Hypothalamus (tissue), 51 donors: ENCODE measurements at places on chromosomes 12 and 14.

DNA sequence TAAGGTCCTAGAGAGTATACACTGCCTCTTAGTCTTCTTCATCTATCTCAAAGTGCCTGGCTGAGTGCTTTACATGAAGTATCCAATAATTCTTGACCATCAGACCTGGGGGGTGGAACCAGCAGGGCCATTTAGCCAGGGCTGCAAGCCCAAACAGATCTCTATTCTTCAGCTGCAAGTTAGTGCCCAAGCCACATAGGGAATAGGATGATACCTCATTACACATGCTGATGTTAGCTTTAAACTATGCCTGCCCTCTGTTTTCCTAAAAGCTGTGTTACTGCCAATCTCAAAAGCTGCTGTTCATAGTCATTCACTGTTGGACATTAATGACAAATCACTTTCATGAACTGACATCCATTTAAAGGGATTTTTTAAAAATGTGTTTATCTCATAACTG, 16.7 kb upstream of the IFNG start:
- DNase-seq: no peak

DNA sequence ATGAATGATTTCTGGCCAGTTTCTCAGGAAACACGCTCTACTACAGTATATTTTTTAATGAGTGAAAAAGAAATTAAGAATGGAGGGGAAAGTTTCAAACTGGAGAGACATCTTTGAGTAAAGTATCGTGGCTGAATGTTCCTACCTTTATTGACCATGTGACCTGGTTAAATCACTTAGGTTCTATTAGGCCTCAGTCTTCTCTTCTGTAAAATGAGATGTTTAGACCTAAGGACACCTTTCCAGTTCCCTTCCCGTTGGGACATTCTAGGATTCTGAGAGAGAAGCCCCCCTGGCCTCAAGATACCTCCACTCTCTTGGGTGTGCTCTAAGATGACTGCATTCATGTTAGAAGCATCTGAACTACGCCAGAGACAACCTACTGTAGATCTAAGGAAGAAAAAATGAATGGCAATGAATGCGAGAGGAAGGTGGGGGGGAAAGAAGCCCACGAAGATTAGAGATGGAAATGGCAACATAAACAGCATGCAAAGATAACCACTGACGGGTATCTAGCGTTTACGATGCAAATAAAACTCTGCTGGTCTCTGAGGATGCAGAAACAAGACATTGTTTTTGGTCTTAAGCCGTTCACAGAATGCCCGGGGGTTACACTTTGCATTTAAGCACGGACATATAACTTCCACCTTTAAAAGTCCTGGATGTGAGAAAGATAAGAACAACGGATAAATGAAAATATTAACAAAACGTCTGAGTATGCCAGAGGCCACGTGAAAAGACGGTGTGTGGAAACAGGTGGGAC, 599 bp upstream of the CPSF6 start:
- no peak for DNase-seq

DNA sequence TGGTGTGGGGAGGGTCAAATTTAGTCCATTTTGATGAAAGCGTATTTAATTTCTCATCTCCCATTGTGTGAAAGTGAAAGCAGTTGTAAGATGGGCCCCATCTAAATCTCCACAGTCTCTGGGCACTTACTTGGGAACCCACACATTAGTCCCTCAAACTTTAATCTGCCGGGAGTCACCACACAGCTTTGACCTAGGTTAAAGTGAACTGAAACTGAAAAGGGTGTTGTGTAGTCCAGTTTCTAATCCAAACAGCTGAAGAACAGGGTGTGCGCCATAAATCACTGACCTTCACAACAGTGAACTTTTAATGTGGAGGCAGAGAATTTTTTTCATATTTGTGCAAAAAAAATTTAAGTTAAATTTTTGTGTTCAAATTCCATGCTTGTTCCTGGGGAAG, 48.4 kb upstream of the PTPRO start:
- DNase-seq: no peak

DNA sequence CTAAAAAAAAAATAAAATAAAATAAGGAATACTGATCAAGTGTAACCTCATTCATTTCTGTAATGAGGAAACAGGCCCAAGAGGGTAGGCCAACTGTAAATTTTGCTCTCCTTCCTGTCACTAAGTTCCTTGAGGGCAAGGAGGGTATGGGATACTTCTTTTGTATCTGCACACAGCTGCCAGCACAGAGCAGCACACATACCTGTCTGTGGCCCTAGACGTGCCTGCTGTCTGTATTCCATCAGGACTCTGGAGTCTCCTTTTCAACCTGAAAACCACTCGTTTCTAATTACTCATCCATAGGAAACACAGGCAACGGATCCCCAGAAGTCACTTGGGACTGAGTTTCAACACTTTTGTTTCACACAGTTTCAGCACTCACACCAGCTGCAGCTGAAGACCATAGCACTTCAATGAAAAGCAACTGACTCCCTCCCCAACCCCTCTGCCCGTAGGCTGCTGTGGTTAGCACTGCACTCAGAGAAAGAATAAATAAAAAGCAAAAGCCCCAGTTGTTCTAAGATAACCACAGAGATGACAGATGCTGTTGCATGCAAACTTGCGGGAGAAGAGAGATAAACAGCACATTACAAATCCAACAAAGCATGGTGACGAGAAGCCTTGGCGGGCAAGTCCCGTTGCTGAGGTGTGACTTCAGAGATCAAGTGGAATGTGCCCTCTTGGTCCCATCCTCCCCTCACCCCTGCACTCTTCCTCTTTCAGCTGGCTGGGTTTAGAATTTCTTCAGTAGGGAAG, 24.9 kb downstream of the CRACR2A start:
- DNase-seq: no peak

DNA sequence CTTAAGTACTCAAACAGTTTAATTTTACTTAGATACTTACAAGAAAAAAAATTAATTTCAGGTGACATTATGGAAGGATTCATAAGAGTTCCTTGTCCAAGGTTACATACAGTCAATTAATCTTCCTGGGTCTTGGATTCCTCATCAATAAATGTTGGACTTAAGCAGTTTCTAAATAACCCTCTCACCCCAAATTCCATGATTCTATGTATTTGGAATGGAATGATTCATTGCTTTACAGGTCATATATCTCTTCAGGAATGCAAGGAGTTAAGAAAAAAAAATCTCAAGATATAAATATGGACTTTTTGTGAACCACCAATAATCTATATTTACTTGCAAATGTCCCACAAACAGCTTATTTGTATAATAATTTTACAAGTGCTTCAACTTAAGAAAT, 84.2 kb upstream of the BMP4 start:
- no peak for DNase-seq

DNA sequence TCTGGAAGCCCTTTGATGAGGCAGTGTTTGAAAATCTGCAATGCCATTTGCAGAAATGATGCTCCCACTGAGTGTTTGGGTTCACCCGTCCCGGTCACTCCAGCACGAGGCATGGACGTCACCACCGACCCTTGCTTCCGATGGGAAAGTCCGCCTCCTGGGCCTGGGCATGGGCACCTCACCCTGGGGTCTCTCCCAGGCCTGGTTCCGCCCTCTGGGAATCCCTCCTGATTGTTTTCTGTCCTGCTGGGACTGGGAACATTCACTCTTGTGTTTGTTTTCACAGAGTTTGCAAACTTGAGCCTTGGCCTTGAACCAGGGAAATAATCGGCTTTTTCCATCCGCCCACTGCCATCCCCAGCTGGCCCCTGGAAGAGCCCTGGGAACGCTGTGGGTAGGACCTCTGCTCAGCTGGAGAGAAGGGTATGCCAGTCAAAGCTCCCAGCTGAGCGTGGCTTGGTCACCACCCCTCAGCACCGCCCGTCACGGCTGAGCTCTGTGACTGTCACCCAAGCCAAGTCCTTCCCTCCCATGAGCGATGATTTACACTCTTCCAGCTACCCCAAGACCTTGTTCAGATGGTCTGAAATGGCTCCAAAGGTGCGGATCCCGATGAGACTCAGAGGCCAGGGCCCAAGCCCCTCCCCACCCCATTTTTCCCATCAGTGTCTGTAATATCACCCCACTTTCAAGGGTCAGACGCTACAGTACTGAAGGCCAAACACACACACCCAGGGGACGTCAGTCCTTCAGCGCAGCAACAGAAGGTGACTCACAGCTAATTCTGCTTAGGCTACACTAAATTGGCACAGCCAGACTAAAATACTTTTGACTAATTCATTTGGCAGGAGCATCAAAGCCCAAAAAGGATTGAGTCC, 34.1 kb upstream of the FZD10 start:
- DNase-seq: no peak

DNA sequence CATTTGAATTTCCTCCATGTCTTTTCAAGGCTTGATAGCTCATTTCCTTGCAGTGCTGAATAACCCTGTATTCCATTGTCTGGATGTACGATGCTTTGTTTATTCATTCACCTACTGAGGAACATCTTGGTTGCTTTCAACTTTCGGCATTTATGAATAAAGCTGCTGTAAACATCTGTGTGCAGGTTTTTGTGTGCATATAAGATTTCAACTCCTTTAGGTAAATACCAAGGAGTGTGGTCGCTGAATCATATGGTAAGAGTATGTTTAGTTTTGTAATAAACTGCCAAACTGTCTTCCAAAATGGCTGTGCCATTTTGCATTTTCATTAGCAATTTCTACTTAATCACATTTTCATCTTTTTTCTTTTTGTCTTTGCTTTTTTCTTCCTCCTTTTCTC, 327.7 kb upstream of the TBX3 start:
- DNase-seq: no peak

- DNase-seq: no peak
These were observed 30.8 kb downstream of the TSPAN9 start for GRCh38 chr12:3107954-3108353.

GRCh38 chr14:93619176-93619793, 169.0 kb downstream of the PRIMA1 start:
- no peak for DNase-seq

DNA sequence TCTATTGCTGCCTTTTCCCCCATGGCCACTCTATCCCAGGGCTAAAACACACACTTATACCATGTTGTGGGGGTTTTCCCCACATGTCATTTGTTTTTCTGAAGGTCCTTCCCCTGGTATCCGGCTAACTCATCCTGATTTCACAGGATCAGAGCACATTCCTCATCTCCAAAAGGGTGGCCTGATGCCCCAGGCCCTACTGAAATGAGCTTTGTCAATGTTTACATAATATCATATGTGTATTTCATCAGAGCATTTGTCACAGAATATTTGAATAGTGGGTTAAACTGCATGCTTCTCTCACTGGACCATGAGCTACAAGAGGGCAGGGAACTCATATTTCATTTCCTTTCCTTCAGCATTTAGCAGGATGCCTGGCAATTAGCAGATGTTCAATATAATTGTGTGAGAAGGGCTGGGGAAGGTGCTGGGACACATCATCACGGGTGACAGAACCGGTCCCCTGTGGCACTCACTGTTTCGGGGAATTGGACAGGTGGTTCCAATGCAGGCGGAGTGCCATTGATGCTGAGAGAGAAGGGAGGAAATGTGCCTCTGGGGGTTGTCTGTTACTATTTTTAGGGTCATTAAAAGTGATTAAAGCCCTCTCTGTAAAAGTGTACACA, 26.8 kb downstream of the EMP1 start:
- no peak for DNase-seq

GRCh38 chr12:32198555-32198954, 91.9 kb downstream of the BICD1 start:
- no peak for DNase-seq

GRCh38 chr14:21796916-21797315, 123.3 kb upstream of the OR4E1 start:
- DNase-seq: no peak

DNA sequence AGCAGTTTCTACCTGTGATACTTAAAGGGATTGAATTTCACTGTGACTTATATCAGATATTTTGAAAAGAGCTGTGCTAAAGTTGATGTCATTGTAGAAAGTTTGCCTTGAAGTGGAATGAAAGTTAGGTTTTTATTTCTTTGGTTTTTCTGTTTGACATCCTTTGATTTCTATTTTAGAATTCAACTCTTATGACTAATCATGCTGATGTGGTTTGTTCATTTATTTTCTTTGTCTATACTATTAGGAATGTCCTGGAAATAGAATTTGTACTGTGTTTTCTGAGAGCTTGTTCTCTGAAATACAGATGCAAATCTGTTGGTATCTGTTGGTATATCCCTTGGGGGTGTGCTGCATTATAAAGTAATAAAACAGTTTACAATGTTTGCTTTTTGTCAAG, 3.3 kb downstream of the CNOT2 start:
- no peak for DNase-seq

GRCh38 chr12:111155521-111155920, 213.4 kb downstream of the PHETA1 start:
- no peak for DNase-seq

- DNase-seq: no peak
These were observed 29.0 kb downstream of the SLC6A12 start for GRCh38 chr12:184811-185575.

- no peak for DNase-seq
These were observed 479.1 kb downstream of the ATP23 start for GRCh38 chr12:58420503-58420902.

GRCh38 chr12:18753481-18754123, 15.7 kb downstream of the CAPZA3 start:
- DNase-seq: no peak

GRCh38 chr12:19545301-19545700, 106.0 kb downstream of the AEBP2 start:
- no peak for DNase-seq

- no peak for DNase-seq
These were observed 13.7 kb downstream of the RASSF3 start for GRCh38 chr12:64624035-64624434.

GRCh38 chr14:53367644-53368026, 214.5 kb upstream of the DDHD1 start:
- no peak for DNase-seq

- no peak for DNase-seq
These were observed 12.8 kb downstream of the CHPT1 start for GRCh38 chr12:101710288-101710687.

- no peak for DNase-seq
These were observed 33.7 kb upstream of the RERGL start for GRCh38 chr12:18123707-18124106.

- DNase-seq: peak; percentile 77
These were observed 31.9 kb upstream of the ZFP36L1 start for GRCh38 chr14:68824517-68825347.

GRCh38 chr14:68634332-68634731, 158.5 kb downstream of the ZFP36L1 start:
- DNase-seq: no peak

DNA sequence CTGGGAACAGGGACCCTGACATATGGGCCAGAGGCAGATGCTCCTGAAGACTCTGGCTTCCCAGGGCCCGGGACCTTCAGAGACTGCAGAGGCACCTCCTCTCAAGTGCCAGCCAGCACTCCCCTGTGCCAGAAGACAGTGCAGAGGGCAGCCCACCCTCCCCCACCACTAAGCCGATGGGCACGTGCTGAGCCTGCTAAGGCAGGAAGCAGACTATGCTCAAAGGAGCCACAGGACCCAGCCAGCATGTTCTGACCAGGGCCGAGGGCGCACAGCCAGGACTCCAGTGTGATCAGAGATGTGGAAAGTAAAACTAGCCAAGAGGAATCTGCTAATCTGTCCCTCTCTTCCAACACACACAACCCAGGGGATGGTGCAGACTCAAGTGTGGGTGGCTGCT, 29.8 kb downstream of the DIO3 start:
- DNase-seq: no peak

DNA sequence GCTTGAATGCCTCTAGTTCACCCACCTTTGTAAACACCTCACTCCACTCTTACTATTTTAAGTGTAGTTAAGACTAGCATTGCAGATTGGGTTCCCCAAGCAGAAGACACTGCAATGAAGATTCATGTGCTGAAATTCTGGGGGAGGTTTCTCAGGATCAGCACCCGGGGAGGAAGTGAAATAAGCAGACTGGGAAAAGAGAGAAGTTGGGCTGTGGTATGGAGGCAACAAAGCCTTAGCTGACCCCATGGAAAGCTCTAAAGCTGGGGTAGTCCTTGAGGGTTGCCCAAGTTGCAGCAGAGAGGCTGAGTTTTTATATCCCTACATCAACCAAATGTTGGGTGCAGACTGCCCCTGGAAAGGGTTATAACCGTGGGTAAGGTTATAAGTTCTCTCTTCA, 23.9 kb upstream of the IGF1 start:
- DNase-seq: no peak
